Esophagus mucosa (tissue), 1 donor: ENCODE measurements at places on chromosomes 2 and 18.

DNA sequence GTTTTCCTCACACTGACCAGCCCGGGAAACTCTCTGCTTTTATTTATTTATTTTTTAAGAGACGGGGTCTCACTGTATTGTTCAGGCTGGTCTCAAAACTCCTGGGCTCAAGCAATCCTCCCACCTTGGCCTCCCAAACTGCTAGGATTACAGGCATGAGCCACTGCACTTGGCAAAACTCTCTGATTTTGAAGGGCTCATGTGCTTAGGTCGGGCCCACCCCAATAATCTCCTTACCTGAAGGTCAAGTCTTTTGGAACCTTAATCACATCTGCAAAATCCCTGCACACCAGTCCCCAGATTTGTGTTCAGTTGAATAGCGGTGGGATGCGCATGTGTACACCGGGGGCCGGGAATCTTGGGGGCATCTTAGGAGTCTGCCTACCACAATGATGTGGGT, 7.7 kb upstream of the ECEL1 start:
- ATAC-seq = no peak

- ATAC-seq = peak; percentile 72
These were observed 103.5 kb upstream of the CTDP1 start for GRCh38 chr18:79575891-79576685.

- no peak for ATAC-seq
These were observed 390.2 kb downstream of the DSC3 start for GRCh38 chr18:30652387-30652786.

GRCh38 chr18:22503803-22504202, 86.1 kb upstream of the CTAGE1 start:
- ATAC-seq = no peak

- ATAC-seq = no peak
These were observed 6.9 kb upstream of the GYPC start for GRCh38 chr2:126649101-126649500.

- no peak for ATAC-seq
These were observed 104.2 kb downstream of the CLIP4 start for GRCh38 chr2:29219374-29219773.

GRCh38 chr2:43323857-43324256, 97.5 kb upstream of the ZFP36L2 start:
- ATAC-seq = peak; percentile 61

- ATAC-seq = no peak
These were observed 121.3 kb downstream of the GREB1L start for GRCh38 chr18:21363348-21363747.

- no peak for ATAC-seq
These were observed 53.7 kb upstream of the LGALSL start for GRCh38 chr2:64400105-64400728.
